Fibroblast of the conjunctiva (primary cell): ENCODE measurements at places on chromosomes 7 and 10.

DNA sequence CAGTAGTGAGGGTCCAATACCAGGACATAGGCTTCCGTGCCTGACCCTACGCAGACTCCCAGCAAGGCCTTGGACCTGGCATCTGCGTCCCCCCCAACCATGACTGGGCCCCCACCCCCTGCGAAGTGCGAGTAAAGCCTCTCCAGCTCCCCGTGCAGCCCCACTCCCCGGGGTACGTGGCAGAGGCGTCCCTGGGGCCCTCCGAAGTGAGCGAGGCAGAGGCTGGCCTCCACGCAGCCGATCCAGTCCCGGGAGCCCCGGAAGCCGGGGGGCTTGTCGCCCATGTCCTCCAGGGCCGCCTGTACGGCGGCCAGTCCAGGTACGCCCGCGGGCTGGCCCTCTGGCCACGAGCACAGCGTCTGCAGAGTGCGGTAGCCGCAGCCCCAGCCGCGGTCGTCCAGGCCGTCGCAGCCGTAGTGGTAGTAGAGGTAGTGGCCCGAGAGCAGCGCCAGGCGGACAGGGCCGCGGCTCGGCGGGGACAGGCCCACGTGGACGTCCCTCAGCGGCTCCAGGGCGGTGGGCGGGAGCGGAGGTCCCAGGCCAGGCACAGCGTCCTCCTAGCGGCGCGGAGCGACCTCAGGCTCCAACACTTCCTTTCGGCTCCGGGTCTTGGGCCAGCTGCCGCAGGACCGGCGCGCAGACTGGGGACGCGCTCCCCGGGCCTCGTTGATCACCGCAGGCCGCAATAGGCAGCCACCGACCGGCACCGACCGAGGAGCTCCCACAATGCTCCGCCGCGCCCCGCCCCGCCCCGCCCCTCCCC is at the start of gene UFSP1:
Gene UFSP1 (minus strand): TSS at position 728 of the 763 bp plus-strand sequence. CDS start 444 bp downstream, at position 284.
- no peak for DNase-seq

GRCh38 chr10:67784474-67784873 is 53.5 kb downstream of the DNAJC12 start:
- DNase-seq, result no peak

- peak; percentile 20 for DNase-seq
Observed at GRCh38 chr7:70566671-70567070, 565.3 kb upstream of the GALNT17 start.

DNA sequence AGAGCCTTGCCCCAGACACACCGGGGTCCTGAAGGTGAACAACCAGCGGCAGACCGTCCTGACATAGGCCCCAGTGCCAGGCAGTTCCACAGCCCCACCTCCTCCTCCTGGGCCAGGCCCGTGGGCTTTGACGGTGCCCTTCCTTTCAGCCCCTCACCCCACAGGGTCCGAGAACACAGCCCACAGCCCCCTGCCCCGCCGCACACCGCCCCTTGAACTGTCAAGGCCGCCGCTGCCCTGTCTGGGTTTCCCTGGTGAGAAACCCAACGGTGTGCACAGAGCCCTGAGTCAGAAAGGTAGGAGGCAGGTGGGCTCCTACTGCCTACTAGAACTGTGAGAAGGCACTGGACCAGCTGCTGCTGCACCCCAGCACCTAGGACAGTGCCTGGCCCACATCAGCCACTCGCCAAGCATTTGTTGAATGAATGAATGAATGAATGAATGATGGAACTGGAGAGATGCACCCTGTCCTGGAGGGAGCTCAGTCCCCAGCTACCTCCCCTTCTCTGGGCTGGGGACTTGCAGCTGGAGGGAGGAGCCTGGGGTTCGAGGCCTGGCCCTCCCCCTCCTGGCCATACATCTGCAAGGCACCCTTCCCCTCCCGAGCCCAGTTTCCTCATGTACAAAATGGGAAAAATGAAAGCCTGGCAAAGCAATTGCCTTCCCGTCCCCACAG is 117.9 kb downstream of the SLIT1 start:
- DNase-seq, result no peak

GRCh38 chr7:131293018-131293417 is 34.7 kb upstream of the MKLN1 start:
- DNase-seq, result peak; percentile 16

DNA sequence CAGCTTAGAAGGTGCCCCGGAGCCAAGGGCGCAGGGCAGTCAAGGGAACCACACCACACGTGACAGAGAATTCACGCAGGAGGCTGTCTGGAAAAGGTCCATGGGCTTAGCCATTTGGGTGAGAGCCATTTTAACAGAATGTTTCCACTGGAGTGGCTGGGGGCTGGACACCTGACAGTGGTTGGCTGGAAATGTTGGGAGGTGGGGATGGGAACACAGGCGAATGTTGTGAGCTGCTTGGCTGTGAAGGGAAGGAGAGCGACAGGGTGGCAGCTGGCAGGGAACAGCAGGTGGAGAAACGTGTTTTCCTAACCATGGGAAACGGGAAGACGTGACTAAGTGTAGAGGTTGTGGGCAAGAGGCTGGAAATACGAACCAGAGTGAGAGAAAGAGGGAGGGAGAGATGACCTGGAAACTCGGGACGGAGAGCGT is 100.5 kb upstream of the ZNF32 start:
- no peak for DNase-seq

DNA sequence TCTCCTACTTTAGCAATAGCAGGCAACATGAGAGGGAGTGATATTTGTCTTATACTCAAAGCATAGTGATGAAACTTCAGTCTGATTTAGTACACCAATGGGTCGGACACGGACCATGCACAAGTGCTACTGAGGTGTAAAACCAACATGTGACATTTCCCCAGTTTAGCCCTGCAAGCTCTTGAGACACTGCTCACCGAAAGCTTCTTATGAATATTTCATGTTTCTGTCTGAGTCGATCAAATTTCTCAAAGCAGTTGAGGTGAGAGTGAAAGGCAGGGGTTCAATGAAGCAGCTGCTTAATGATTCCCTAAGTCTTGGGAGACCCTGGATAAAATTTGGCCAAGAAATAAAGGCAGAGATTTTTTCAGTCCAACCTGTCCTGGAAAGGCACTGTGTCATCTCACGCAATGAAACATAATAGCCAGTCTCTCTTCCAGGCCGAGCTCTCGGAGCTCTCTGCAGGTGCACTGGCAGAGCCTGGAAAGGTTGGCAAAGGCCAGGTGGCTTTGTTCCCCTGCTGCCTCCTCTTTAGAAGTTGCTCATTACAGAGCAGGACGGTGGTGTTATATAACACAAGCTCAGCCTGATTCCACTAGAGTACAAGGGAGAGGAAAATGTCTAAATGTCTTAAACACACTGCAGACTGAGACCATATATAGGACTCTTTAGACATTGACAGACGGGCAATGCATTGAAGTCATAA is 33.9 kb upstream of the XPNPEP1 start:
- DNase-seq, result no peak

DNA sequence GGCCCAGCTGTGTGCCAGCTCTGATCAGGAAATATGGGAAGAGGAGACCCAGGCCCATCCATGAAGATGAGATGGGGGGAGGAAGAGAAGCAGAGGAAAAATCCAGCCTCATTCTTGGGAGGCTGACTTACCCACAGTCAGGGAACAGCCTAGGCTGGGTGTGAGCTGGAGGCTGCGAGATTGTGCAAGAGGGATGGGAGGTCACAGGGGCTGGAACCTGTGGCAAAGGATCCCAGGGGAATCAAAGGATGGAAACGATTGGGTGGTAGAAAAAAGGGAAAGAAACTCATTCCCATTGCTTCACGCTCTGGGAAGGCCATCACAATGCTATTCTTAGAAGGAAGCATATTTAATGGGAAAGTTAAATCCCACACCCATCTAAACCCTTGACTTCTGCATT is 26.7 kb upstream of the CRHR2 start:
- no peak for DNase-seq

- no peak for DNase-seq
Observed at GRCh38 chr10:12391206-12391605, 41.9 kb downstream of the CAMK1D start.

GRCh38 chr10:22323538-22324305 is 2.8 kb downstream of the BMI1 start:
- DNase-seq, result no peak

- no peak for DNase-seq
Observed at GRCh38 chr7:103418241-103418640, 27.8 kb downstream of the SLC26A5 start.

- no peak for DNase-seq
Observed at GRCh38 chr7:149496642-149497391, 792 bp downstream of the ZNF746 start.

DNA sequence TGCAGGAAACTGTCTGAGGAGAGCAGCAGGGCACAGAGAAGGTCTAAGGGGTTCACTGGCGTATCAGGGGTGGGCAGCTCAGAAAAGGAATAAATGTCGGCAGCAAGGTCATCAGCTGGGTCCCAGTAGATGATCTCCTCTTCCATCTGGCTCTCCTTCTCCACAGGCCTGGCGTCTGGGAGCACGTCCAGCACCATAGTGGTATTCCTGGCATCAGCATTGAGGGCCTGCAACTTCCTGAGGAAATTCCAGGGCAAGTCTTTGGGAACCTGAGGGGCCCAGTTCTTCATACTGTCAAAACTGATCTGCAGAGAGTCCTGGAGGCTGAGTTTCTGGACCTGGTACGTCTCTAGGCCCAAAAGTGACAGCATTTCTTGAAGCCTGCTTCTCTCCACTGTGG is 9.6 kb upstream of the MRPS24 start:
- no peak for DNase-seq

- no peak for DNase-seq
Observed at GRCh38 chr10:5496261-5497250, 2.8 kb downstream of the CALML5 start.

GRCh38 chr7:21430575-21430954 is 2.7 kb downstream of the SP4 start:
- DNase-seq, result no peak

DNA sequence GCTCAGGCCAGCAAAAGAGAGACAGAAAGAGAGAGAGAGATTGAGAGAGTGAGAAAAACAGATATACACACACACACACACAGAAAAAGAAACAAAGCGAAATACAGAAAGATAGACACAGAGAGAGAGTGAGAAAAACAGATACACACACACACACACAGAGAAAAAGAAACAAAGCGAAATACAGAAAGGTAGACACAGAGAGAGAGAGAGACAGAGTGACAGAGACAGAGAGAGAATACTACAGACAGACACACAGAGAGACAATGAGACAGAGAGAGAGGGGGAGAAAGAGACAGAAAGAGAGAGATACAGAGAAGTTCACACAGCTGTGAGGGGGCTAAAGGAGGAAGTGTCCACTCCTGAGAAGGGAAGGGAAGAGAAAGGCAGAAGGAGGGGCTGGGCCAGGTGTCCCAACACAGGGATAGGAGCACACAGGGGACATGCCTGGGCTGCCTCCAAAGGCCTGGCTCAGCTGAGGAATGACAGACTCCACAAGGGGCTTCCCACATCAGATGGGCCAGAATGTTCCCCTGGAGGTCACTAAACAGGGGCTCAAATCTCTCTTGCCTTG is 4.3 kb downstream of the GCK start:
- DNase-seq, result no peak

DNA sequence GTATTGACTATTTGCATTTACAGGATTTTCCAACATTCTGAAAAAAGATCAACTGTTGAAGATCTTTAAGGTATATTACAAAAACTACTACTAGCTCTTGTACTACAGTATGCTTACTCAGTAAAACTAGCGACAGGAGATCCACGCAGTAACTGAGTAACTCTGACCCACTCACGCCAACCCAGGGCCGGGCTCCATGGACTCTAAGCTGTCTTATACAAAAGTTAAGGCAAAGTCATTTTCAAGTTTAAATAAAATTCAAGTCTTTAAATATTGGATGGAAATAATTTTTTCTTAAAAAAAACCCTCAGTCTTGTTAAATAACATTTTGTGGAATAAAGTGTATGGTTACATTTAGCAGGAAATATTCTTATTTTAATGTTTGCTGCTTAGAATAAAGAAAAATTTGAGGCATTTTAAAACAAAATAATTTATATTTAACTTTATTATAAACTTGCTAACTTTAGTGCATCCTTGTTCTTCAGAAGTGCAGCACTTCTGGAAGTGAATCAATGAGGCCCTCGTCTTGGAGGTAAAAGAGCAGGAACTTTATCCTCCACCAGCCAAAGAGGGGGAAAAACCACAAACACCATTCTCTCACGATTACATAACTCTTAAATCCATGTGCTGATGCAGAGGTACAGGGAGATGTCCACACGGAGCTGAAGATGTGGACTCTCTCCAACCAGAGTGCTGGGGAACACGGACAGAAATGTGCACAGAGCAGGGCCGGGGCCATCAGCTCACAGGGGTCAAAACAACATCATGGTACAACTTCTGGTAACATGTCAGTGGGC is 119.9 kb downstream of the LARP4B start:
- no peak for DNase-seq

GRCh38 chr7:42858570-42858969 is 53.3 kb downstream of the C7orf25 start:
- no peak for DNase-seq

GRCh38 chr7:88328787-88329186 is 22.1 kb upstream of the STEAP4 start:
- DNase-seq, result no peak

- DNase-seq, result no peak
Observed at GRCh38 chr10:15069230-15069629, 19.3 kb downstream of the ACBD7 start.

DNA sequence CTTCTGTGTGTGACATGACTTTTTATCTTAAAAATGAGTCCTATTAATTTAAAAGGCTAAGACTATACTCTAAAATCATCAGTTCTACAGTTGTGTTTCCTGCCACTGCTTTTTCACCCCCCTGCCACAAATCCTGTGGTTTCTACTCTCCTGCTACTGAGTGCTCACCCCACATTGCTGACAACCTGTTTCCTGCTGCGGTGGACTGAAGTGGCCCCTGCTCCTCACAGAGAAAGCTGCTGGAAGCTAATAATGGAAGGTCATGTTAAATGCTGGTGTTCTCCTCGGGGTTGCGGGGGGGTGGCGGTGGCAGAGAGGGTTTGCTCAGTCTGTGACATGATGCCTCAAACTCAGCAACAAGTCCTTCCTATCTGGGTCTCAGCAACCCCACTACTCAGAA is 113.2 kb upstream of the INHBA start:
- no peak for DNase-seq

- no peak for DNase-seq
Observed at GRCh38 chr7:16647435-16647960, 1.5 kb downstream of the BZW2 start.

DNA sequence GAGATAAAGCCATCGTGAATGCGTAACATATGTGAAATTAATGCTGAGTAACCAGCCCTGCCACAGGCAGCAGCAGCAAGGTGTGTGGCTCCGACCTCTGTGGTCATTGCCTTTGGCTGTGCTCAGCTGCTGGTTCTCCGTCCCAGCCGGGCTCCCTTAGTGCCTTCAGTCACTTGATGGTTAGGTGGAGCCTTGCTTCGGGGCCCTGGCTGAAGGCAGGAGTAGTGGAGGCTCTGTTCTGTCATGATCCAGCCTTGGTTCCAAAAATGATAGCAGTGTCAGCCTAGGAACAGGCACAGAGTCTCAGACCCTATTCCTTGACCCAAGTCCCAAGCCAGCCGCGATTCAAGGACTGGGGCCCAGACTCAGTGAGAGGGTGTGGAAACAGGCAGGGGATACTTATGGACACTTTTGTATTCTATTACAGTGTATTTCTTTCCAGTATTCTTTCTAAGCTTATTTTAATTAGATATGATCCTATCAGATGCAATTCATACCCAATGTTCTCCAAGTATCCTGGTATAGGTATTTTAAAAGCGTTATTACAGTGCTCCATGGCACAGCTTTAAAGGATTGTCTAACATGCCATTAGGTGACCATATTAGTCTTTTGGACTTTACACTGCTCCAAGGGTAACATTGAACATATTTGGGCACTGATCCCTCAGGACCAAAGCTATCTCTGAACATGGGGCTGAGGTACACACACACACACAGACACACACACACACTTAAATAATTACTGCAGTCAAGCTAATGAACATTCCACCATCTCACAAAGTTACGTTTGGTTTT is 9.0 kb downstream of the SCART1 start:
- no peak for DNase-seq
